Caco-2 (cell line): ENCODE measurements at places on chromosomes 2 and 18. TPM values are rescaled to one million over a fixed set of nuclear protein-coding genes. Genes with fewer than 3 reads are reported as not detected.
A peak's percentile ranks its signal among the peaks of the same experiment; 100 is the strongest.

Gene SNED1
- not detected in 2 replicates for total RNA-seq

Gene TEKT4
- not detected in 2 replicates for total RNA-seq

DNA sequence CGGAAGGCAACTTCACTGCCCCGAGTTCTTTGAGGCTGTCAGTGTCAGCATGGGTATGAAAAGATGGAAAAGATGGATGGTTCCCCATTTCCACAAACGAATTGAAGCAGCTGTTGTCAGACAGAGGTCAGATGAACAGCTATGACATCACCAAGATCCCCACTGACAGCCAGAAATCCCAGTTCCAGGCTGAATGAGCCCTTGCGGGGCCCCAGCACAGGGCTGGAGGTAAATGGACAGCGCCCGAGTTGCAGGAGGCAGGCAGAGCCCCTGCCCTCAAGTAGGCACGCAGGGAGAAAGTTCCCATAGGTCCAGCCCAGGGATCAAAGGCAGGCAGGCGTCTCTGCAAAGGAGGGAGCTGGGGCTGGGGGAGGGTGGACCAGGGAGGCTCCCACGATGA lies 169.5 kb upstream of the AGAP1 start:
- no peak for DNase-seq

DNA sequence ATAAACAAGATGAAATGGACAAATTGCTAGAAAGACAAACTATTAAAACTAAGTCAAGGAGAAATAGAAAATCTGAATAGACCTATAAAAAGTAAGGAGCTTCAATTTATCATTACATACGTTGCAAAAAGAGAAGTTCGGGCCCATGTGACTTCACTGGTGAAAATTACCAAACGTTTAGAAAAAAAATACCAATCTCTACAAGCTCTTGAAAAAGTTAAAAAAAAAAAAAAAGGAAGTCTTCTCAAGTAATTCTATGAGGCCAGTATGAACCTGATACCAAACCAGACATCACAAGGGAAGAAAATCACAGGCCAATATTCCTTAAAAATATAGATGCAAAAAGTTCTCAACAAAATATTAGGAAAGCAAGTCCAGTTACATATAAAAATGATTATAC lies 20.2 kb upstream of the ACVR2A start:
- no peak for DNase-seq

DNA sequence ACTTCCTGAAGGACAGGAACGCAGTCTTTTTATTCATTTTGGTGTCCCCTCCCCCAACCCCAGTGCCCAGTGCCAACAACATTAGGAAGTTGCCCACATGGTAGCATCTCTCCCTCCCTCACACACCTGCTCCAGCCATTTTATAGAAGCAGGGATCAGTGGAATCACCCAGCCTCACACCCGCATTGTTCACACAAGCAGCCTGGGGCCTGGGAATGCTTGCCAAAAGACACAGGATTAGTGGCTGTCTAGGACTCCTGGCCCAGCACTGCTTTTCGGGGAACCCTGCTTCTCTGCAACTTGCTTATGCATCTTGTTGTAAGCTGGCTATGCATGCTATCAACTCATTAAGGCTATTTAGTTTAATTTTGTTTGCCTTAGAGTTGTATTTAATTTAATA lies 17.9 kb downstream of the TMEM37 start:
- no peak for DNase-seq

DNA sequence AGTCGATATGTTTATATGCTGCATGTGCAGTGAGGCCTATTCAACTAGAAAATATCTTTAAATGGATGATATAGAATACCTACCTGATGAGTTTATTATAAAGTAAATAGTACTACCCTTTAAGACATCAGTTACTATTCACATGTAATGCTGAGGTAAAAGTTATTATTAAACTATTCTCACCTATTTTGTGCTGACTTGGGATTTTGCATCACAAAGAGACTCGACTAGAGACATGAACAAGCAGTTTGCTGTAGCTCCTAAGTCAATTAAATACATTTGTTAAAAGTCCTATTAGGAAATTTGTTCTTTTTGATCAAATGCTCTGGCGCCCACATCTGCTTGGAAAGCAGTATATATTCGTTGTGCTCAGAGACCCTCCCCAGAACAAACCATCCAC lies 164.1 kb downstream of the CCDC85A start:
- no peak for DNase-seq

- no peak for DNase-seq
These were observed 246.8 kb upstream of the TNP1 start for GRCh38 chr2:217106650-217107014.

DNA sequence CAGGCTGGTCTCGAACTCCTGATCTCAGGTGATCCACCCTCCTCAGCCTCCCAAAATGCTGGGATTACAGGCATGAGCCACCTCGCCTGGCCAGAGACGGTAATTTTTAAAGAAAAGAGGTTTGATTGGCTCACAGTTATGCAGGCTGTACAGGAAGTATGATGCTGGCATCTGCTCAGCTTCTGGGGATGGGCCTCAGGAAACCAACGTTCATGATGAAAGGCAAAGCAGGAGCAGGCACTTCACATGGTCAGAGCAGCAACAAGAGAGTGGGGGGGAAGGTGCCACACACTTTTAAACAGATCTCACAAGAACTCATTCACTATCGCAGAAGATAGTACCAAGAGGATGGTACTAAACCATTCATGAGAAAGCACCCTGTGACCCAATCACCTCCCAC lies 38.0 kb upstream of the GPD2 start:
- DNase-seq, result no peak

DNA sequence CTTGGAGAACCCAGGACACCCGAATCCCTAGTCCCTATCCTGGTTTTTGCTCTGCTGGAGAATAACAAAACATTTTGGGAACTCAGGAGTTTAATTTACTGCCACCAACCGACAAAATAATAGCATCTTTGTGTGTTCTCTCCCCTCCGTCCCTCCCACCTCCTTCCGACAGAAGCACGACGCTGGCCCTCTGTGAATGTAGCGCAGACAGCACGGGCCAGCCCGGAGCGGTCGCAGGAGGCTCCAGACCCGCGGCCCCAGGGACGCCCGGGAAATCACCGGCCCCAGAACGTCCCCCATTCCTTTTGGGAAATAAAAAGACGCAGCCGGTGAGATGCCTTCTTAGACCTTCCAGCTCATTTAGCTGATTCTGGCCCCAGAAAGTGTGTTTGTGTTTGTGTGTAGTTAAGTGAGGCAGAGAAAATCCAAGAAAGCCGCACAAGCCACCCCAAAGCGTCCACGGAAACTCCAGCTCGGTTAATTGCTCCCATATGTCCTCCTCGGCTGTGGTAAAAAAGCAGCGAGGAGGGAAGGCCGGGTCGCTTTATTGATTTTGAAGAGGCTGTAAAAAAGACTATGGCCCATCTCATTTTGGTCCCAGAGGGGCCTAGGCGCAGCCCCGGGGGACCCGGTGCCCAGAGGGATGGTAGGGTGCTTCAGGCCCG lies 577 bp upstream of the TANC1 start:
- DNase-seq, result peak; percentile 71

- DNase-seq, result no peak
These were observed 2.9 kb upstream of the IL1F10 start for GRCh38 chr2:113064898-113065297.

GRCh38 chr2:112204411-112204810 lies 50.4 kb downstream of the ZC3H8 start:
- DNase-seq, result no peak
